ENCODE measurements at places on chromosomes 13 and 19.
A peak's percentile ranks its signal among the peaks of the same experiment; 100 is the strongest.

- peak; percentile 56 for DNase-seq
Measured at GRCh38 chr19:38213911-38214625, 10.0 kb downstream of the DPF1 start.

DNA sequence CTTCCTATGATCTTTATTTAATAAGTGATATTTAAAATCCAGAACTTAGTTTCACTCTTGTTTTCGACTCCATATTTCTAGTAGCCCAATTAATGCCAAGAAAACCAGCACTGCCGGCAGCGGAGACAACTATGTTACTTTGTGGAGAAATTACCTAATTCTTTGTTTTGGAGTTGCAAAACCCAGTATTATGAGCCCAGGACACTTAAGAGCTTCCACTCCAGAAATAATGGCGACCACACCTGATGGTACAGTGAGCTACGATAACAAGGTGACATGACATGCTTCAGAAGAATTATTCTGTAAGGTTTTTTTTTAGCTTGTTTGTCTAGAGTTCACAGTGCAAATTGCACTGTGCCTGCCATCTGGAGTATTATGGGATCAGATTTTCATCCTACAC is 136.4 kb downstream of the ZAR1L start:
- DNase-seq, result no peak

GRCh38 chr19:16197188-16197621 is 506 bp upstream of the AP1M1 start:
- DNase-seq, result no peak

DNA sequence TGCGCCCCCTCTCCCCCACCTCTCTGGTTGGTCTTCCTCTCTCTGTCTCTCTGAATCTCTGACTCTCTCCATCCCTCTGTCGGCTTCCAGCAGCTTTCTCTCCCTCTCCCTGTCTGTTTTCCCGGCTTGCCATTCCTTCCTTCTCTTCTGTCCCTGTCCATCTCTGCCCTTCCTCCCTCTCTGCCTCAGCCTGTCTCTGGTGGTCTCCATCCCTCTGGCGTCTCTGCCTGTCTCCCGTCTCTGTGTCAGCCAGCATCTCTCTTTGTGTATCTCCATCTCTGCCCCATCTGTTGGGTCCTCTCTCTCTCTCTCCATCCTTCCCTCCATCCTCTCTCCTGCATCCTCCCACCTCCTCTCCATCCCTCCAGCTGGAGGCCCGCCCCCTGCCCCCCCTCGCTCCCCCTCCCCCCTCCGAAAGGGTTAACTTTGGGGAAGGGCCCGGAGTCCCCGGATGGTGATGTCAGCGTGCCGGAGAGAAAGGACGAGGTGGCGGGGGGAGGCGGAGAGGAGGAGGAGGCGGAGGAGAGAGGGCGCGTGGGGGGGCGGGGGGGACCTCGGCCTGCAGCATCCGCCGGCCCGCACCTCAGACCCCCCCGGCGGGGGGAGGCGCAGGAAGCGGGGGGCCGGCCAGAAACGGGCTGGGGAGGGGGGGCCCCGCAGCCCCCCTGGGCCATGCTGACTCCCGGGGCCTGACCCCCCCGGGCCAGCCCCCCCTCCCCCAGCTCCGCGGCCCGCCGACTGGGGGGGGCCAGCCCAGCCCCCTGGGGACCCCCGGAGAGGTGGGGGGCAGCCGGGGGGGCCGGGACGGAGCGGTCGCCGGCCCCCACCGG is at the start of gene BRSK1:
TSS of gene BRSK1 (plus strand) at position 450 of the 830 bp plus-strand sequence. CDS start 446 bp downstream, outside the sequence.
- no peak for DNase-seq

DNA sequence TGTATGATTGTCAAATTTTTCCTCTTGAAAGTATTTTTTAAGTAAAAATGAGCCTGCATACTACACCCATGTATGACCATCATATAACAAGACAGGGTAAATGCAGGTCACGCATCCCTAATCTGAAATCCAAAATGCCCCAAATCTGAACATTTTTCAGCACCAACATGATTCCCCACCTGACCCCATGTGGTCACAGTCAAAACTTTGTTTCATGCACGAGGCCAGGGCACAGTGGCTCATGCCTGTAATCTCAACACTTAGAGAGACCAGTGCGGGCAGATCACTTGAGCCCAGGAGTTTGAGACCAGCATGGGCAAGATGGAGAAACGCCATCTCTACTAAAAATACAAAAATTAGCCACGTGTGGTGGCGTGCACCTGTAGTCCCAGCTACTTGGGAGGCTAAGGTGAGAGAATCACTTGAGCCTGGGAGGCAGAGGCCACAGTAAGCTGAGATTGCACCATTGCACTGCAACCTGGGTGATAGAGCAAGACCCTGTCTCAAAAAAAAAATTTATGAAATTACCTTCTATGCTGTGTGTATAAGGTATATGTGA is 63.7 kb upstream of the NPAS1 start:
- DNase-seq, result no peak

- DNase-seq, result no peak
Measured at GRCh38 chr19:39679056-39679790, 23.5 kb downstream of the LGALS16 start.

GRCh38 chr13:110680852-110681251 is 25.1 kb downstream of the CARS2 start:
- no peak for DNase-seq

DNA sequence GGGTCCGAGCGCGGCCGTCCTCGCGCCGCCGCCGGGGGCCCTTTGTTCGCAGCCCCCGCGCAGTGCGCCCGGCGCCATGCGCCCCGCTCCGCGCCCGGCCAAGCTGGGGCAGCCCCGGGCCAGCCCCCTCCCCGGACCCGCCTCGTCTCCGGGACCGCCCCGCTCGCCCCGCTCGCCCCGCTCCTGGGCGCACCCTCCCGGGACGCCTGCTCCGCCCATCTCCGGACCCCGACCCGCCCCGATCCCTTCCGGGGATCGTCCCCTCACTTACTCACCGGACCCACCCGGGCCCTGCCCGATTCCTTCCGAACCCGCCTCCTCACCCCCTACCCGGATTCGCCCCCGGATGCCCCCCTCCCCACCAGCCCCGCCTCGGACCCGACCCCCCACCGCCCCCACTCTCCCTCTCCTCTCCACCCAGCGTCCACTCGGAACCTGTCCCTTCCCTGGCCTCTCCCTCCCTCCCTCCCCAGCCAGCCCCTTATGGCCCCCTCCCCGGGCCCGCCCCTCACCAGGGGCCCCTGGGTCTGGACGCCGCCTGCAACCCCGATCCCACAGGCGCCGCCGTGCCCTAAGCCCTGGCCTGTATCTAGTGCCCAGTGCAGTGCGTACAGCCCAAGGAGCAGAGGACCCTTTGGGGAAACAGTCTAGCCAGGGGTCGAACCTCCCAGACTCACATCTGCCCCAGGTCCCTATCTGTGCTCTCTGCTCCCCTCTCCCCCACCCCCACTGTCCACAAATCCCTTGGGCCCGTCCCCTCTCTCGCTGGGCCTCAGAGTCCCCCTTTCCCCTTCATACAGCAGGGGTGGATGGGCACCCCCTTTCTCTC is at the start of gene CPAMD8:
TSS of gene CPAMD8 (minus strand) at position 105 of the 829 bp plus-strand sequence. CDS start 168 bp downstream, outside the sequence.
- no peak for DNase-seq

- DNase-seq, result no peak
Measured at GRCh38 chr13:75959861-75960481, 323.8 kb downstream of the LMO7 start.

DNA sequence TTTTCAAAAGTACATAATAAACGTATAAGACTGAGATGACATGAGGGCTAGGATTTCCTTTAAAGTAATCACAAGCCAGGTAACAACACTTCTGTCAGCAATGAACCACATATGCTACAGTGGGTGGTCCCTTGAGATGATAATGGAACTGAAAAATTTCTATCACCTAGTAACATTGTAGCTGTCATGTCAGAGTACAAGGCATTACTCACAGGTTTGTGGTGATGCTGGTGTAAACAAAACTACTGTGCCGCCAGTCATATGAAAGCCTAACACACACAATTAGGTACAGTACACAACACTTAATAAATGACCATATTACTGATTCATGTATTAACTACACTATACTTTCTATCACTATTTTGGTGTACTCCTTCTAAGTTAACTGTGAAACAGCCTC is 36.8 kb downstream of the MIPEP start:
- DNase-seq, result no peak

GRCh38 chr13:77196052-77196618 is 130.8 kb downstream of the MYCBP2 start:
- no peak for DNase-seq

DNA sequence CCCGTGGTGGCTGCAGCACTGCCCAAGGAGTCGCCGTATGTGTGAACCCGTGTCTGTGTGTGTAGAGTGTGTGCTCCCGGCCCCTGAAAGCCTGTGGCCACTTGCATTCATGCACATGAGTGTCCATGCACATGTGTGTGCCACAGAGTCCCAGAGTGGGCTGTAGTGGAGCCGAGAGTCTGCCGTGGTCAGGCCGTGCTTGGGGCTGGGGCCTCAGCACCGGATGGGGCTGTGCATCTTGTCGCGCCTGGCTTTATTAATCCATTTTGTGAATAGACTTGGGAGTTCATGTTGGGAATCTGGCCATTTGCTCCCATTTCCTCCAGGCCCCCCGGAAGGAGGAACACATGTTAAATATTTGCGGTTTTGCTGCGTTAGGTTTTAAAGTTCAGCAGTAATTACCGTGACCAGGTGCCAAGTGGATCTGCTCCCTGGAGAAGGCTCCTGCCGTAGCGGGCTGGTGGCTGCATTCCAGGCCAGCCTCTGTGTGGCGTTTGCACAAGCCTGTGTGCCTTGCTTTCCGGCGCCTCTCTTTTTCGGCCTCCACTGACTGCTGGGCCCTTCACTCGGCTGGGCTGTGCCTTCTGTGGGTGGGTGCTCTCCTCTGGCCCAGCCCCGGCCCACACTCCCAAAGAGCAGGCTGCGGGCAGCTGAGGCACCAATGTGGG is 69.2 kb upstream of the KCTD15 start:
- no peak for DNase-seq

GRCh38 chr13:59120297-59120843 is 1043.4 kb downstream of the DIAPH3 start:
- DNase-seq, result no peak

DNA sequence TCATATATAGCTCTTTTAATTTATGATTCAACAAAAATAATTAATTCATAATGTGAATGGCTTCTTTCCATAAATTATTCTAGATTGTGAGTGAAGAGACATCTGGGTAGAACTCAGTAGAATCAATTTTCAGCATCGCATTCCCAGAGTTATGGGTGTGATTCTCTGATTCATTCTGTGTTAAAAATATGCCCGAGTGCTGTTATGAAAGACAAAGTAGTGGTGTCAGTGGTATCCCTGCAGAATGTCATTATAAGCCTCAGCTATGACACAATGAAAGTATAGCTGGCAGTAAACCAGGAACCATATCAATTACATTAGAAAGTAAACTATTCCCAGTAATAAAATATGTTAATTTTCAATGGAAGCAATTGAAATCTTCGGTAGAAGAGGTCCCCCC is 480.5 kb upstream of the SLITRK1 start:
- no peak for DNase-seq

- DNase-seq, result no peak
Measured at GRCh38 chr19:55452749-55453346, 8.6 kb downstream of the ISOC2 start.

- no peak for DNase-seq
Measured at GRCh38 chr13:101272886-101273285, 143.4 kb downstream of the NALCN start.

DNA sequence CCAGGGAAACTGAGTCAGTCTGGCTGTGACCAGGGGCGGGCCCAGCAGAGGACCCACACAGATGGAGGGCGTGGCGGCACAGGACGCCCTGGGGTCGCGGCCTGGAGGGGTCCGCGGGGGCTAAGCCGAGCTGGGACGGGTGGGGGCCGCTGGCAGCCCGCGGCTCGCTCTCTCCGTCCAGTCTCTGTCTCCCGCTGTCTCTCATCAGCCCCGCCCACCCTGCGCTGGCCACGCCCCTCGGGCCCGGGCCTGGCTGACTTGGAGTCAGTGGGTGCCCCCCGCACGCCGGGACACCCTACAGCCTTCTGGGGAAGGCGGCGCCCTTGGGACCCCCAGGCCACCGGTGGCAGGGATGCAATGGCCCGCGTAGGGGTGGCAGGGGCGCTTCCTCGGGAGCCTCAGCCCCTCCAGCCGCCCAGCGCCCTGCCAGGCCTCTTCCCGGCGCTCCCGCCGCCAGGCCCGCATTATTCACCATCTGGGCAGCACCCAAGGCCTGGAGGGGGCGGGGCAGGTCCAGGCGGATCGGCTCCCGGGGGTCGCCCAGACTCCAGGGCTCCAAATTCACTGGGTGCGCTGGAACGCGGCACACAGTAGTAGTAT is at the start of gene TBXA2R:
TSS of gene TBXA2R (minus strand) at position 186 of the 600 bp plus-strand sequence. CDS start 6,241 bp downstream, outside the sequence.
- DNase-seq, result peak; percentile 31

GRCh38 chr19:31140717-31141116 is 208.5 kb downstream of the TSHZ3 start:
- no peak for DNase-seq
